ENCODE measurements at places on chromosomes 16 and 17. TPM values are rescaled to one million over a fixed set of nuclear protein-coding genes. Genes with fewer than 3 reads are reported as not detected.

DNA sequence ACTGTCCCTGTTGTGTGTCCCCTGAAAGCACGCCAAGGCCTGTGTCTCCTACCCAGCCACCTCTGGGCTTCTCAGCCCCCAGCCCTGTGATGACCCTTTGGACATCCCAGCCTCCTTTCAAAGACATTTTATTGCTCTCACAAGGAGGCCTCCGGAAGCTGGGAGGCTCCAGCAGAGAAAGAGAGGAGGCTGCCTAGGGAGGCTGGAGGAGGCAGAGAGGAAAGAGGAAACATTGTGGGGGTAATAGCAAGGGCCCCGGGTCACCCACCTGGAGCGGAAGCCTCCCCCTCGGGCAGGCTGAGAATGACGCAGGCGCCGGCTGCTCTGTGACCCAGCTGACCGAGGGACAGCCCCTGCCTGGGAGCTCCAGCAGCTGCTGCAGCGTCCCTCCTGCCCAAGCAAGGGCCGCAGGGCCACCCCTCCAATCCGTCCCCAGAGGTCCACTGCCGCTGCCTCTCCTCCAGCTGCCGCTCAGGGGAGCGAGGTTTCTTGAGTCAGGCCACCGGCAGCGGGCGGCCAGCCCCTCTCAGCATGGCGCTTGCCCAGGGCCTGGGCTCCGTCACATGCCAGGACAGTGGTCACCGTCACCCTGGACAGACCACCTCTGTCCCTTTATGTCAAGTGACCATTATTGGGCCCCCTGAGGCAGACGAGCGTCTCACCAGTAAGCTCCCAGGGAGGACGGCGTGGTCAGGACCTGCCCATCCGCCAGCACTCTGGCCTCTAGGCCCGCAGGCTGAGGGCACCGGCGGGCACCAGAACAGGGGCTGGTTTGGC lies 29.3 kb downstream of the ACTG1 start:
- H3K36me3 ChIP-seq = no peaks in the 10 kb centered on the region
- DNase-seq = no peak
- no peak overlapping the region for H3K4me3 ChIP-seq

DNA sequence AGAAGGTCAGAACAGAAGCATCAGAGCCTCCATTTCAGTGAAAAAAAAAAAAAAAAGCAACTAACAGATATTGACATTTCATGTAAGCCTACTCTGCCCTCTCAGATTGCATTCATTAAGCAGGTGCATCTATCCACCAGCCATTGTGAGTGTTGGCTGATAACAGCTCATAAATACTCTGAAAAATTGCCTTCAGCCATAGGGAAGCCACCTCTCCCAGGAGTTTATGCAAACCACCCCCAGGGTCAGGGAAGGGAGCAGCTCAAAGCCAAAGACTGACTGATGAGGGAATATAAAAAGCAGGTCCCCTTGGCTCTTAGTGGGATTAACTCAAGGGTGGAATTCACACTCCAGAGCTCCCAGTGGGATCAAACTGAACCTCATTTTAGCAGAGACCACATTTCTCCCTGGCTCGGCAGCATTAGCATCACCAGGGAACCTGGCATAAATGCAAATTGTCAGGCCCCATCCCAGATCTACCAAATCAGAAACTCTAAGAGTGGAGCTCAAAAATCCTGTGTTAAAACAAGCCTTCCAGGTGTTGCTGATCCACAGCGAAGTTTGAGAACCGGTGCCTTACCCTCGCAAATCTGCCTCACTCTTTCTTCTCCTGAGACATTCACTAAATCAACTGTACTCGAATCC lies 14.2 kb downstream of the APOH start:
- no peaks in the 10 kb centered on the region for H3K36me3 ChIP-seq
- no peak overlapping the region for H3K27ac ChIP-seq
- H3K27me3 ChIP-seq = no peaks in the 10 kb centered on the region

DNA sequence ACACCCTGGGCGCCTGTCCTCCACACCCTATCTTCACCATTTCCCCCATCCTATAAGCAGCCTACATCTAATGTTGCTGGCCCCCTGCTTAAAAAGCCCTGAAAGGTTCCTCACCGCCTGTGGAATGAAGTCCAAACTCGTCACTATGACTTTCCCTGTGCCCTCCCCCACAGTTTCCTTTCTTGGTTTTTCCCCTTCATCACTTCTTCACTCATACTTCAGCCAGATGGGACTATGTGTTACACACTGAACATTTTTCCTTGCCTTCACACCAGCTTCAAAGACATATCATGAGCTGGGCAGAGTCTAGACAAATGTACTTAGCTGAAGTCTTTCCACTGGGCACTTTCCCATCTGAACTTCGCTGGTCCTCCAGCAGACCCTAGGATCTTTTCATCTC lies 1.5 kb upstream of the MARCHF10 start:
- H3K4me1 ChIP-seq = no peaks in the 10 kb centered on the region
- no peak for DNase-seq
- H3K4me3 ChIP-seq = no peak overlapping the region
- H3K27ac ChIP-seq = no peak overlapping the region
- no peaks in the 10 kb centered on the region for H3K27me3 ChIP-seq

- no peak overlapping the region for H3K27ac ChIP-seq
- H3K4me1 ChIP-seq = peaks cover 4% of the 10 kb centered on the region
- no peak overlapping the region for H3K4me3 ChIP-seq
- no peaks in the 10 kb centered on the region for H3K27me3 ChIP-seq
These were observed 37.9 kb downstream of the MPRIP start for GRCh38 chr17:17080181-17080631.

DNA sequence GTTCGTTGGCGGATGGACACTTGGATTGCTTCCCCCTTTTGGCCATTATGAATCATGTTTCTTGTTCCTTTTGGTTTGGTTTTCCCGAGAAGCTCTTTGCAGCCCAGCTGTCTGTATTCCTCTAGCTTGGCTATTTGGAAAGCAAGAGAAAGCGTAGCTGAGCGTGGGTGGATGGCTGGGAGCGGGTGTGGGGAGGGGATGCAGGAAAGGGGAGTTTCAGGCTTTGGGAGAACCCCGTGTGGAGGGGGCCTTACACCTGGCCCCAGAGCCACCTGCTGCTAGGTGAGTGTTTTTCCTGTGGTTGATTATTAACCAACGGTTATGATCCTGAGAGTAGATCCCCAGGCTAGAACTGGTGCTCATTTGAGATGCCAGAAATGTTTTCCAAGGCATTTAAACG lies 103.7 kb downstream of the RAP1GAP2 start:
- no peaks in the 10 kb centered on the region for H3K27me3 ChIP-seq
- H3K4me1 ChIP-seq = no peaks in the 10 kb centered on the region
- no peak overlapping the region for H3K4me3 ChIP-seq
- DNase-seq = no peak
- H3K27ac ChIP-seq = no peak overlapping the region
- no peaks in the 10 kb centered on the region for H3K36me3 ChIP-seq

HSPB9 gene
- total RNA-seq = not detected

- no peaks in the 10 kb centered on the region for H3K4me1 ChIP-seq
- H3K36me3 ChIP-seq = no peaks in the 10 kb centered on the region
- no peak for DNase-seq
- H3K4me3 ChIP-seq = no peak overlapping the region
These were observed 320.8 kb downstream of the XYLT1 start for GRCh38 chr16:17149904-17150483.

PLEKHH3 gene
- 27.0 TPM for total RNA-seq

OR1F1 gene
- total RNA-seq = not detected

KRT9 gene
- total RNA-seq = not detected

GRCh38 chr16:14278749-14279148 lies 207.6 kb downstream of the MRTFB start:
- H3K27me3 ChIP-seq = no peaks in the 10 kb centered on the region
- H3K4me3 ChIP-seq = no peak overlapping the region
- H3K36me3 ChIP-seq = no peaks in the 10 kb centered on the region
- H3K27ac ChIP-seq = no peak overlapping the region
- H3K4me1 ChIP-seq = no peaks in the 10 kb centered on the region

- no peak for DNase-seq
- peaks cover 2% of the 10 kb centered on the region for H3K36me3 ChIP-seq
- H3K27ac ChIP-seq = no peak overlapping the region
- no peaks in the 10 kb centered on the region for H3K4me1 ChIP-seq
- no peaks in the 10 kb centered on the region for H3K27me3 ChIP-seq
These were observed 1.4 kb downstream of the NPB start for GRCh38 chr17:81903415-81903831.

DNA sequence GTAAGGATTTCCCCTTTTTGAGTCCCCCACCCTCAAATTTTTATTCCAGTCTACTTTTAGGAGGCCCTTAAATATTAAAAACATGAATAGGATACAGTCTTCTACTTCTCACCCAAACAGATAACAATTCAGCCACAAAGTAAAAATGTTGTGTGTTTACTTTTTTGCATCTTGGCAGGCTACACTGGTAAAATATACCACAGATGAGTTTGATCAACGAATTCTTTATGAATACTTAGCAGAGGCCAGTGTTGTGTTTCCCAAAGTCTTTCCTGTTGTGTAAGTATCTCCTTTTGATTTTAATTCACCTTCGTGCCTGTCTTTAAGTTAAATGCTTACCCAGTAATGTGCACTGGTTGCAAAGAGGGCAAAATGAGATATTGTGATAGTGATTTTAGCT lies 34.4 kb upstream of the RAB11FIP4 start:
- H3K4me1 ChIP-seq = no peaks in the 10 kb centered on the region
- no peak for DNase-seq
- H3K27ac ChIP-seq = no peak overlapping the region
- H3K4me3 ChIP-seq = no peak overlapping the region

DNA sequence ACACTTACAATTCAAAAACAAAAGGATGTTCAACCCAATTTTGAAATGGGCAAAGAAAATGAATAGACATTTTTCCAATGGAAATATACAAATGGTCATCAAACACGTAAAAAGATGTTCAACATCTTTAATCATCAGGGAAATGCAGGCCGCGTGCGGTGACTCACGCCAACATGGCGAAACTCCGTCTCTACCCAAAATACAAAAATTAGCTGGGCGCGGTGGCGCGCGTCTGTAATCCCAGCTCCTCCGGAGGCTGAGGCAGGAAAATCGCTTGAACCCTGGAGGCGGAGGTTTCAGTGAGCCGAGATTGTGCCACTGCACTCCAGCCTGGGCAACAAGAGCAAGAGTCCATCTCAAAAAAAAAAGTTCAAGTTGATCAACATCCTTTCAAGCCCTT lies 1.8 kb upstream of the CLUAP1 start:
- no peaks in the 10 kb centered on the region for H3K36me3 ChIP-seq
- DNase-seq = peak; percentile 75
- H3K27ac ChIP-seq = no peak overlapping the region
- H3K4me1 ChIP-seq = no peaks in the 10 kb centered on the region

GRCh38 chr17:46727572-46728348 lies 90.7 kb downstream of the WNT3 start:
- peaks cover 2% of the 10 kb centered on the region for H3K36me3 ChIP-seq
- no peak overlapping the region for H3K27ac ChIP-seq
- DNase-seq = no peak
- H3K4me1 ChIP-seq = no peaks in the 10 kb centered on the region

DNA sequence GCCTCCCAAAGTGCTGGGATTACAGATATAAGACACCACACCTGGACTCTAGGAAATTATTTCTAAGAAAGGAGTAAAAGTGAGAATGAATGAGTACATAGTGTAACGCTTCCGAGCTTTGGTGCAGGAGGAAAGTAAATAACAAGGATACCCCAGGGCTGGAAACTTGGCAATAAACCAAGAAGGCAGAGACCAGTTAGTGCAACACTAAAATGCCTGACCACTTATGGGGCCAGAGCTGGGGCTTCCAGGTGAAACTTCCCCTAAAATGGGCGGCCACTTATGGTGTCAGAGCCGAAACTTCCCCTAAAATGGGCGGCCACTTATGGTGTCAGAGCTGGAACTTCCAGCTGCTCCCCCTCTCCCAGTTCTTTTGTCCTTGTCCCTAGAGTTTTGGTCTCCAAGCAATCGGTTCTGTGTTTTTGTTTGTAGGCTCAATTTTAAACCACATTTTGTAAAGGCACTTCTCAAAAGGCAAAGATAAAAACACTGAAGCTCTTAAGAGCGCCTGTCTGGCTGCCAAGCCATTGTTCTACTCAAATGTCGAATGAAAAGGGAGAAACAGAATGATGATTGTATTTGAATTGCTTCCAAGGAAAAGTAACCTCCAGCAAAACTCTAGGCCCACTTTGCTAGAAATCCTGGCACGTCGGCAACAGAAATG lies 63.9 kb downstream of the NXN start:
- H3K27ac ChIP-seq = no peak overlapping the region
- H3K36me3 ChIP-seq = no peaks in the 10 kb centered on the region
- DNase-seq = no peak

RUNDC1 gene
- 10.6 TPM for total RNA-seq

DNA sequence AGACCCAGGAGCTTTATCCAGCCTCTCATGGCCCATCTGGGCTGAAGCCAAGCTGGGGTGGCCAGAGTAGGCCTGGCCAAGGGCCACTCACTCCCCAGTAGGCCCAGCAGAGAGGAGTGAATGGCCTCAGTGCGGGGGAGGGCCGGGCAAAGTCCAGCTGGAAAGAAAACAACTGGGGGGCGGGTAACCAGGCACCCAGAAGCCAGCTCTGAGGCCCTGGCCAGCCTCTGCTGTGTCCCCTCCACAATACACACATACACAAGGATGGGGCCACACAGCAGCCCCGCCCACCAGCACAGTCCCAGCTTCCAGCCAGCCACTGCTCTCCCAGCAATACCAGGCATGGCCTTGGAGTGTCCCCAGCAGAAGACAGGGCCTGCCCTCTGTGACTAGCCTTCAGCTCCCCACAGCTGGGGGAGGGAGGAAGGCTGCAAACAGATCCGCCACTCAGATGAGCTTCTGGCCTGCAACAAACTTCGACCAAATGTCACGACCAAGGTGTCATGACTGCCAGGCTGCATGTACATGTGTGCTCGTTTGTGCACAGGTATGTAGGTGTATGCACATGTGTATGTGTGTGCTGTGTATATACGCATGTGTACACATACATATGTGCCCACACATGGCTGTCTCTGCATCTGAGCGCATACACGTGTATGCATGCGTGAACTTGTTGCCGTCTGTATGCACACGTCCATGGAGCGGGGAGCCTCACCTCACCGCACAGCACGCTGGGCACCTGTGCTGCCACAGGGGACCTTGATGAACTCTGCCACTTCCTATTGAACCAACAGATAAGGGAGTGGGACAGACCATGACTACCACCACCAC lies 5.0 kb downstream of the CARHSP1 start:
- H3K36me3 ChIP-seq = no peaks in the 10 kb centered on the region
- no peak overlapping the region for H3K27ac ChIP-seq
- DNase-seq = no peak
- no peaks in the 10 kb centered on the region for H3K4me1 ChIP-seq

- no peaks in the 10 kb centered on the region for H3K4me1 ChIP-seq
- no peak overlapping the region for H3K27ac ChIP-seq
- DNase-seq = no peak
- H3K27me3 ChIP-seq = no peaks in the 10 kb centered on the region
- H3K4me3 ChIP-seq = peak overlapping the region; percentile 26
- no peaks in the 10 kb centered on the region for H3K36me3 ChIP-seq
These were observed 467.8 kb downstream of the MAF start for GRCh38 chr16:79132701-79133100.

RPTOR gene
- 27.0 TPM for total RNA-seq

DNA sequence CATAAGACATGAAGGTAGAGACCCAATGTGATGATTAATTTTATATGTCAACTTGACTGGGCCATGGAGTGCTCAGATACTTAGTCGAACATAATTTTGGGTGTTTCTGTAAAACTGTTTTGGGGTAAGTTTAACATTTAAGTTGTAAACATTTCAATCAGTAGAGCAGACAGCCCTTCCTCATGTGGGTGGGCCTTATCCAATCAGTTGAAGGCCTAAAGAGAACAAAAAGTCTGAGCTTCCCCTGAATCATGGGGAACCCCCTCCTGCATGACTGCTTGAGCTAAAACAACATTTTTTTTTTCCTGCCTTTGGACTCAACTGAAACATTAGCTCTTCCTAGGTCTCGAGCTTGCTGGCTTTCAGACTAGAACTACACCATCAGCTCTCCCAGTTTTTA lies 327.3 kb upstream of the SOX9 start:
- H3K36me3 ChIP-seq = no peaks in the 10 kb centered on the region
- no peak overlapping the region for H3K27ac ChIP-seq
- no peak overlapping the region for H3K4me3 ChIP-seq
- H3K27me3 ChIP-seq = no peaks in the 10 kb centered on the region
- no peak for DNase-seq
- H3K4me1 ChIP-seq = no peaks in the 10 kb centered on the region
